NB4 (cell line): ENCODE measurements at places on chromosomes 5 and 9.

DNA sequence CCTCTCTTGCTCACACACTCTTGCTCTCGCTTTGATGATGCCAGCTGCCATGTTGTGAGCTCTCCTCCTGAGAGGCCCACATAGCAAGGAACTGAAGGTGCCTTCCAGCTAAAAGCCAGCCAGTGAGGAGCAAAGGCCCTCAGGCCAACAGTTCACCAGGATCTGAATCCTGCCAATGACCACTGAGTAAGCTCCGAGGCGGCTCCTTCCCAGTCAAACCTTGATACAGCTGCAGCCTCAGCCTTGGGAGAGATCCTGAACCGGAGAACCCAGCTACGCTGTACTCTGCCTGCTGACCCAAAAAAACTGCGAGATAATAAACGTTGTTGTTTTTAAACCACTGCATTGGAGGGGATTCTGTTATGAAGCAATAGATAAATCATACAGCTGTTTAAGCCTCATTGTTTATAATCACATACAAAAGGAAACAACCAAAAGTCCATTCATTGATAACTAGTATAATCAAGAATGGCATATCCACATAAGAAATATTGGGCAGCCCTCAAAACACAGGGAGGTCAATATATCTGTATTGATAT is 49.0 kb upstream of the IFNK start:
- DNase-seq = no peak

DNA sequence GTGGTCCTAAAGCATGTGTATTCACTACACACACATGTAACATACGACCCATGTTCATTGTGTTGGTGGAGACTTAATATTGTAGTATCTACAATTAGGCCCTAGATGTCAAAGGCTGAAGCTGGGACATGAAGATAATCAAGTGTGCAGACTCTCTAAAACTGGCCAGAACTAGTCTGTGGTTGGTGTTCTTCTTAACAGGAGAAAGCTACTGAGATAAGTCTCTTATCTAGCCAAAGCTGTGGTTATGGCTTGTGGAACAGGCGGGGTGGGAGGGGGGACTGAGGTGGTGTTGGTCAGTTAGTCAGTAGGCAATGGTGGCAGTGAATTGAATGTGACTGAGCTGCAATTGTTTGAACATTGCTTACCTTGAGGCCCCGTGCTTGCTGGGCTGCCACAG is 112.7 kb upstream of the SLC24A2 start:
- DNase-seq = no peak

DNA sequence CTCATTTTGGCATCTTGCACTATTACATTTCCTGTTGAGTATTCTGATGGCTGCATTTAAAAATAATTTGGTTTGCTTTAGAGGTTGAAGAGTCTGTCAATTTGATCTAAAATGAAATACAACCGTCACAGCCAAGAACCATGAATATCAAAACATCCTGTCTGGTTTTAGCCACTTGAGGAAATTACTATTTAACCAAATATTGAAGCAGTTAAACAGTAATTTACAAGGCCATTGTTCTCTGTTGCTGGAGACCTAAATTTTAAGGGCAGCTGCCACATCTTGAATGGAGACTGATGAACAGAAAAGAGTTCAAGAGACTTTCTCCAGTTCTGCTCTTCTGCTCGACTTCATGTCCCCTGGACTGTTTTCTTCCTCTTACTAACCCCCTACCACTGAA is 549.4 kb downstream of the LRRC70 start:
- DNase-seq = no peak

- DNase-seq = no peak
Measured at GRCh38 chr5:38051711-38052511, 206.4 kb upstream of the EGFLAM start.

DNA sequence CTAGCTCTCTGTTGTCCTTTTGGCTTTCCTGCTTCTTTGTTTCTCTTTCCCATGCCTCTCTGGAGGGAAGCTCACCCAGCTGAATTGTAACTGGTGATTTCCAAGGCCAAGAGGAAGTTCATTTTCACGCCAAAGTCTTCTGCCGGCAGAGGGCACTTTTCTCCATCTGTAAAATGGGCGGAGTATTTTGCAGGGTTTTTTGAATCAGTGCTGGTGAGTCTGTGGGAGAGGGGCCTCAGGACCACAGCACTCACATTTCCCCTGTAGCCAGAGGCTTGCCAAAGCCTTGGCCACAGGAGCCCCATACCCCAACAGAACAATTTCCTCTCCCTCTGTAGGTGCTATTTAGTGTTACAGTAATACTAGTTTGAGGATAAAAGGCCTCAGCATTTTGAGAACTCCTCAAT is 42.3 kb upstream of the MATR3 start:
- peak; percentile 54 for DNase-seq

DNA sequence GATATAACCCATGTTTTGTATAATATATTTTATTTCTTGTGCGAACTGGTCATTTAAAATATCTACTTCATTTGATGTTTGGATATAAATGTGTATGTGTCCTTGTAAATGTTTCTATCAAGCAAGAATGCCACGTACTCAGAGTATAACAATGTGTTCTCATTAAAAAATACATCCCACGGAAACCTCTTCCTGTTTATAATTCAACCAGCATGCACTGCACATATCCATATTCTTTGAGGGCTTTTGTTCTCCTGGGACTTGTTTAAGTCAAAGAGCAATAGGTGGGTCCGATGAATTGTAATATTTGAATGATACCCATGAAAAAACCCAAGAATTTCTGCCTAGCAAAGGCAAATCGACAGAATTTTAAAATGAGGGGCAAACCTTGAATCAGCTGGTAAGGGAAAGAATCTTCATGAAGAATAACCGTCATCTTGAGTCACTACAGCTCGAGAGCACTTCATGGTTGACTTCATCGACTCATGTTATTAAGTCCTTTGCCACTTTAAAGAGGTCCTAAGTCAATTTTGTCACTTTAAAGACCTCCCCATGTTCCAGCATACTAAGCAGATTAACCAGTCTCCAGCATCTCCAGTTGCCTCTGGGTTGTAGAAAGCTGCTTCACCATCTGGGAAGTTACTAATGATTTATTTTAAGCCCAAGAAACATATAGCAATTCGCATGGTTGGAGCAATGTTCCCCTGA is 80.6 kb downstream of the NPR3 start:
- DNase-seq = no peak

DNA sequence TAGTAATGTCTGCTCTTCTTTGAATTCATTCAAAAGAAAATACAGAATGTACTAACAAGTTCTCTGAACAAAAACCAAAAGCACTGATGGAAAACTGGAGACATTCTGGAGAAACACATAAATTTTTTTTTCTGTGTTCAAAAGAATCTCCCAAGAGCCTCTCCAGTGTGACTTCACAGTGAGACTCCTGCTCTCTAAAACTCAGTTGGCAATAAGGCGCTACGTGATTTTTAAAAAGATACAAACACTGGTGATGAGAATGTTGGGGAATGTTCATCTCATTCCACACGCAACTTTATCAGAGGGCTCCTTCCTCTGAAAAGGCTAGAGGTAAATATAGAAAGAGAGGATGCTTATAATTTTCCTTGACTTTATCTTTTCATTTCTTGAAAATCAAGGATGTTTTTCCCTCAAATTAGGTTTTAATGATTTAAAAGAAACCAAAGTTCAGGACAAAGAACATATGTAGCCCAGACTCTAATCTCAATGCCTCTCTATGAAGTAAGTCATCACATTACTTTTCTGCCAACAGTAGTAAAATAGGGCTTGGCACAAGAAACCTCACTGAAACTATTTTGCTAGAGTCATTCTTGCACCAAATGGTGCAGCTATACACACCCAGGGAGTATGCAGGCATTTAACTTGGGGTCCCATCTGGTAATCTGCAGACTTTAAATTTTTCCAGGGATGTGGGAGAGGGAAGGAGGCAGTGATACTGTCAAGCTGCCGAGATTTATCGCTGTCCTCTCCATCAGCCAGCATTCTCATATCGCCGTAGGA is 12.9 kb upstream of the AOPEP start:
- DNase-seq = no peak

GRCh38 chr9:114884787-114885452 is 45.5 kb downstream of the TNFSF8 start:
- no peak for DNase-seq

- DNase-seq = peak; percentile 13
Measured at GRCh38 chr9:35763803-35764202, 9.7 kb upstream of the MSMP start.

GRCh38 chr5:54362992-54363625 is 52.7 kb upstream of the ARL15 start:
- DNase-seq = no peak

DNA sequence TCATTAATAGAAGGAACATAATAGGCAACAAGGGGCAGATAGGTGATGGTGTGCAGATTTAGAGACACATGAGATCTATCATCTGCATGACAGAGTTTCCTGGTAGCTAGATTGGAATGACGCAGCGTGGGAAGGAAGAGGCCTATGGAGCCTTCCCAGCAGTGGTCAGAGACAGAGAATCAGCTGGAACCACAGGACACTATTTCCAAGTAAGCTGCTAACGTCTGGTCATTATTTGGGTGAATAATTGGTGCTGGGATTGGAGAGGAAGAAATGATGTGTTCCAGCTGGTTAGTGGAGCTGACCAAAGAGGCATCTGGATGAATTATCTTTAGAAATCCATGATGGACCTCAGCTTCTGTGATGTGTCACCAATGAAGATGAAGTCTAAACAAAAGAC is 91.2 kb upstream of the PRR16 start:
- DNase-seq = no peak
